ENCODE measurements at places on chromosomes 4 and X. TPM values are rescaled to one million over a fixed set of nuclear protein-coding genes. Genes with fewer than 3 reads are reported as not detected.

RPL34 gene
- total RNA-seq = 1,800 TPM

TRIML2 gene
- total RNA-seq = not detected

METAP1 gene
- 60.5 TPM for total RNA-seq

GABRG1 gene
- total RNA-seq = not detected

GPR119 gene
- total RNA-seq = not detected

MAGEA6 gene
- total RNA-seq = not detected

ENPP6 gene
- 0.11 TPM for total RNA-seq

TKTL2 gene
- total RNA-seq = not detected

ODAM gene
- total RNA-seq = not detected

BRS3 gene
- total RNA-seq = not detected

PRICKLE3 gene
- 11.7 TPM for total RNA-seq

AMER1 gene
- total RNA-seq = 3.8 TPM

CXorf49 gene
- not detected for total RNA-seq

NDNF gene
- total RNA-seq = not detected

SERPINA7 gene
- not detected for total RNA-seq

DNA sequence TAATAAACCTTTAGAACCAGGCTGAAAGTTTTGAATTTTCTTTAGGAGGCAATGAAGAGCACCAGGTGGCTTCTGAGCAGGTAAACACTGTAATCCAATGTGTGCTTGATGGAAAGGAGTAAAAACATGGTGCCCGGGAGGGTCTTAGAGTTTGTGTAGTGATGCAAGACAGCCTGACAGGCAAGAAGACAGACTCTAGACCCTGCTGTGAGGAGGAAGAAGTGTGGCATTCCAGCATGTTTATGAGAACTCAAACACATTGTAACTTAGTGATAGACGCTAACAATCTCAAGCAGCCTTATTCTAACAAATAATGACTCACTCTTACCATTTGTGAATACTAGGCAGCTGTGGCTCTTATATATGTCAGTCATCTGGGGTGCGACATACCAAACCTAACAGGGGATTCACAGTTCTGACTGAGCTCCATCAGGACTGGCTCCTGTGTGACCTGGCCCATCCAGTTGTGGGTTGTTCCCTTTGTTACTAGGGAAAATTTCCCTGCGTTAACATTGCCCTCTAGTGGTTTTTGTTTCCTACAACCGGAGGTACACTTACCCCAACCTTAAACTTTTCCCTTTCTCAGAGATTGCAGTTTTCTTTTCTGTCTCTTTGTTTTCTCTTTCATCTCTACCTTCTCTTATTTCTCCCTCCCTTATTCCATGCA is 53.8 kb downstream of the VSIG4 start:
- DNase-seq = peak; percentile 53

DNA sequence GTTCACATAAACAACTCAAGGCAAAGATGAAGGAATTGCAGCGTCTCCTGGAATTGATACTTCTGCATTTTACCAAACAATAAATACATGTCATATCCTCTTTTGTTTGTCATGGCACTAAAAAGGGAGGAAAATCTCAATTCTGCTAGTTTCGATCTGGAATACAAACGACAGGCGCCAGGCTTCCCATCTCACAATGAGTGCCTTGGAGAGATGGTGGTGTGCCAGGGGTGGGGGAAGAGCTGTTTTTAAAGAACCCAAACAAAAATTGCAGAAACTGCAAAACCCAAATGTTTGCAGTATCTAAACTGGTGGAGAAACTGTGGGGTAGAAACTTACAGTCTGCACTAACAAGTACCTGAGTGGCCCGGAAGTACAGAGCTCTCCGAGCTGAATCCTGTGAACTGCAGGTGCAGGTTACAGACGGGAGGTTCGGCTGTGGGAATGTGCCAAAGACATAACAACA is 53.0 kb upstream of the KLF3 start:
- no peak for DNase-seq

DNA sequence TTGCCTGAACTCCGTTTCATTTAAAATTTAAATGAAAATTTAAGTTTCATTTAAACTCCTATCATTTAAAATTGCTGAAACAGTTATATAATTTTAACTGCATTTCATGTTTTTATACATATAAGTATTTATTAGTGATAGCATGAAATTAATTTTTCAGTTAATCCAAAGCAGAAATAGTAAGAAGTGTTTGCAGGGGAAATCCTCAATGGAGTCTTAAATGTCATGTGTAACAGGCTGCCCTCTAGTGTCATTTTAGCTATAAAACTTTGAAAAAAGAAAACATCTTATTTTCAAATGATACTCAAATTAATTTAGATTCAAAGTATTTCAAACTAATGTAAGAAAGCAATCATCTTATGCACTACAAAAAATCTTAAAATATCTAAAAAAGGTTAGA is 27.2 kb downstream of the TAPT1 start:
- DNase-seq = no peak

- no peak for DNase-seq
These were observed 6.5 kb downstream of the FATE1 start for GRCh38 chrX:151722241-151722846.

DNA sequence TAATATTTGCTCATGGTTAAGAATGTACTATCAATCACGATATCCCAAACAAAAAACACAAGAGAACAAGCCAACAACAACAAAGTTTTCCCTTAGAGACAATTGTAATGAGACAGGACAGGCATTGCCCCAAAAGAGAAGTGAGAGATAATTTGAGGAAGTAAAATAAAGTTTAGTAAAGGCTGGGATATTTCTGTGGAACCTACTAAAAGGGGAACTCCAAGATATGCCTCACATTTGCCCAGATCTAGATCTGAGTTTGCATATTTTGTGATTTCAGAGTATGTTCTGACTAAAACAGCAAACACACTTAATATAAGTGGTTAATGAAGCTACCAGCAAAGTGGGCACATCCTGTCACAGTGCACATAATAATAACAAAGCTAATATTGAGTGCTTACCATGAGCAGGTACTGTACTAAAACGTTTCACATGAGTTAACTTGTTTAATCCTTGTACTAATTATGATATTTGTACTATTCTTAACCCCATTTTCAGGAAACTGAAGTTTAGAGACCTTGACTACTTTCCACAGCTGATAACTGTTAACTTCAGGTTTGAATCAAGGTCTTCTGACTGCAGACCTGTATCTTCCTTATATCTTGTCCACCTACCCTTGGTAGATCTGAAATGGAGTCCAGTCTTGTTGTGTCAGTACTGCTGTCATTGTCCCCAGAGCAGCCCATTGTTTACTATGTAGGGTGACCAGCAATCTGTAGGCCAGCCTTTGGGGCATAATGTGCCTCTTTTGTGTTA is 26.0 kb upstream of the BMP2K start:
- no peak for DNase-seq

DNA sequence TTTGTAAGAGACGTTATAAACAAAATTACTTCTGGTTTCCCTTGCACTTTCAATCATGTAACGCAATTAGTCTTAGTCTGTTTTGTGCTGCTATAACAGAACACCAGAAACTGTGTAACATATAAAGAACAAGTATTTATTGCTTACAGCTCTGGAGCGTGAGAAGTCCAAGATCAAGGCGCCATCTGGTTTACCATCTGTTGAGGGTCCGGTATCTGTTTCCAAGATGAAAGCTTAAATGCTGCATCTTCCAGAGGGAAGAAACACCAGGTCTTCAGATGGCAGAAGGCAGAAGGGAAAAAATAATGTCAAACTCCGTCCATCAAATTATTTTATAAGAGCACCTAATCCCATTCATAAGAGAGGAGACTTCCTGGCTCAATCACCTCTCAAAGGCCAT is 474.1 kb downstream of the PDGFC start:
- DNase-seq = no peak

DNA sequence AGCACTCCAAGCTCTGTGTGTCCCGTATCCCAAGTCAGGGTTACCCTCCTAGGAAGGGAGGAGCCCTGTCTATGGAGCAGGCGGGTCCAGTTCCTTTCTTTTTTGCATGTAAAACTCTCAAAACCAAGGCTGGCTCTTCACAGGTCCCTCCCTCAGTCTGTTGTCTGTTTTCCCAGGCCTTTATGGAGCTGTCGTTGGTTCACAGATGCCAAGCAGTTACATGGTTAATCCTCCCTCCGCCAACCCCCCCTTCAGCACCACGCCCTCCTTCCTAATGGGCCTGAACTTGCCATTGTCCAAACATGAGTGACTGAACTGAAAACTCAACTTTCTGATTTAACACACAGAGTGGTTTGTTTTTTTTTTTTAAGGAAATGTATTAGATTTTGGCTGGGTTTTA is 148.3 kb downstream of the STOX2 start:
- DNase-seq = no peak

DNA sequence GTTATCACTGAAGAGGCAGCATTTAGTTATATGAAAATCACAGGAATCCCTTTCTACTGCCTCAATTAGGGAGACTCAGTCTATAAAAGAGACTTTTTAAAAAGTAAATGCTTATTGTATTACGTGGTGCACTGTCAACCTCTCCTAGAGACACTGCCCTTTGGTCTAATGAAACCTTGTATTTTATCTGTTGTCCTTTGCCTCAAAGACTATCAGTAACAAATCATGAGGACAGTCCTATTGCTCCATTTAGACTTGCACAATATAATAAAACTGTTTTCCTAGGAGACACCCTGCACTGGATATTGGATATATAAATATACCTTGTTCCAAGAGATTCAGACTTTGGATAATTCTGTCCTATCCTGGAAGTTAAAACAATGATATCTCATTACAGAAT is 34.2 kb downstream of the VCX3A start:
- no peak for DNase-seq

GRCh38 chrX:3768881-3769280 is 55.4 kb upstream of the PRKX start:
- DNase-seq = no peak

DNA sequence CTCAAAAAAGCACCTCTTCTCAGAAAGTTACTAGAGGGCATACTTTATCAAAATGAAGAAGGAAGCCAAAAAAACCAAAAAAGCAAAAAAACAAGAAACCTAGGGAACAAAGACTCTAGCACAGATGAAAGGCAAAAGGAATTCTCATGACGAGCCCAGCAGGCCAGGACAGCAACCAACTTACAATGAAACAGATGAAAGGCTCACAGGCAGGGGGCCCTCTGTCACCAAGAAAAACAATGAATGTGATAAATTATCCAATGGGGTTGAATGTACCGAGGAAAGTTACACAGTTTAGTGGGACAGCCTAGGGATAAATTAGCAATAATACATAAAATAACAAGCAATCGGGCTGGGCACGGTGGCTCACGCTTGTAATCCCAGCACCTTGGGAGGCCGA is 79.0 kb downstream of the GPR82 start:
- DNase-seq = no peak

- no peak for DNase-seq
These were observed 503.2 kb downstream of the PACRGL start for GRCh38 chr4:21203416-21203815.

DNA sequence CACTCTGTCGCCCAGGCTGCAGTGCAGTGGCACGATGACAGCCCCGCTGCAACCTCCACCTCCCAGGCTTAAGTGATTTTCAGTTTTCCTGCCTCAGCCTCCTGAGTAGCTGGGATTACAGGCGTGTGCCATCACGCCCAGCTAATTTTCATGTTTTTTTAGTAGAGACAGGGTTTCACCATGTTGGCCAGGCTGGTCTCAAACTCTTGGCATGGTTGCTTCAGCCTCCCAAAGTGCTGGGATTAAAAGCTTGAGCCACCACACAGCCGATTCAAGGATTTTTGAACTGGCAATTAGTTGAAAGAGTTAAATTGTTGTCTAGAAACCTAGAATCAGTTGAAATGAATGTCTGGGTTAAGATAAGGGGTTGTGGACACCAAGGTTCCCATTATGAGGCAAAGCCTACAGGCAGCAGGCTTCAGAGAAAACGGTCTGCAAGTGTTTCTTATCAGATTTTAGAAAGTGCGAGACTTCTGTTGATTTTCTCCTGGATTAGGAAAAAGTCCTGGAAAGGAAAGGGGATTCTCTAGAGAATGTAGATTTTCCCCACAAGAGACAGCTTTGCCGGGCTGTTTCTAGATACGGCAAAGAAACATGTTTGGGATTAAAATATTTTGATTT is 8.3 kb upstream of the CCNI start:
- DNase-seq = no peak

GRCh38 chr4:149095811-149096210 is 653.6 kb upstream of the NR3C2 start:
- DNase-seq = no peak

GRCh38 chrX:71118032-71118984 is at the start of gene MED12:
TSS of gene MED12 (plus strand) at chrX:71118596. CDS start at chrX:71118755, 159 bp downstream.
- peak; percentile 74 for DNase-seq

DNA sequence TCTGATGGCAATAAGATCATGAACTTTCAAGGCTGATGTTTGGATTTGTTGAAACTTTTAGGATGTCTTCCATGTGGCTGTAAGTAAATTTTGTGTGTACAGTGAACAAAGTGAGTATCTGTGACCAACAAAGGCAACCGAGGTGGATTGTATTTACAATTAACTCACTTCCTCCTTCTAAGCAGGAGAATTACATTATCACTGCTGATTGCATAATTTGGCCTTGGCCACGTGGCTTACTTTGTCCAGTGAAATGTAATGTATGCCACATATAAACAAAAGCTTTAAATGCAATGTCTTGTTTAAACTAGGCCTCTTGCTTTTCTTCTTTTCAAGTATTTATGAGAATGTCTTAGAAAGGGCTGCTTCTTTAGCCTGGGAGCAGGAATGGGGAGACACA is 66.3 kb upstream of the MAD2L1 start:
- DNase-seq = no peak

GRCh38 chr4:151786158-151786495 is 25.3 kb upstream of the GATB start:
- no peak for DNase-seq

- no peak for DNase-seq
These were observed 414.8 kb downstream of the OPHN1 start for GRCh38 chrX:68018248-68019203.

GRCh38 chrX:113802837-113803236 is 781.0 kb upstream of the HTR2C start:
- no peak for DNase-seq

- DNase-seq = no peak
These were observed 3.6 kb downstream of the RPL36A start for GRCh38 chrX:101394372-101394771.

- DNase-seq = no peak
These were observed 186.1 kb upstream of the CASK start for GRCh38 chrX:42109428-42109827.

- no peak for DNase-seq
These were observed 22.7 kb downstream of the TENM3 start for GRCh38 chr4:182265881-182266280.

DNA sequence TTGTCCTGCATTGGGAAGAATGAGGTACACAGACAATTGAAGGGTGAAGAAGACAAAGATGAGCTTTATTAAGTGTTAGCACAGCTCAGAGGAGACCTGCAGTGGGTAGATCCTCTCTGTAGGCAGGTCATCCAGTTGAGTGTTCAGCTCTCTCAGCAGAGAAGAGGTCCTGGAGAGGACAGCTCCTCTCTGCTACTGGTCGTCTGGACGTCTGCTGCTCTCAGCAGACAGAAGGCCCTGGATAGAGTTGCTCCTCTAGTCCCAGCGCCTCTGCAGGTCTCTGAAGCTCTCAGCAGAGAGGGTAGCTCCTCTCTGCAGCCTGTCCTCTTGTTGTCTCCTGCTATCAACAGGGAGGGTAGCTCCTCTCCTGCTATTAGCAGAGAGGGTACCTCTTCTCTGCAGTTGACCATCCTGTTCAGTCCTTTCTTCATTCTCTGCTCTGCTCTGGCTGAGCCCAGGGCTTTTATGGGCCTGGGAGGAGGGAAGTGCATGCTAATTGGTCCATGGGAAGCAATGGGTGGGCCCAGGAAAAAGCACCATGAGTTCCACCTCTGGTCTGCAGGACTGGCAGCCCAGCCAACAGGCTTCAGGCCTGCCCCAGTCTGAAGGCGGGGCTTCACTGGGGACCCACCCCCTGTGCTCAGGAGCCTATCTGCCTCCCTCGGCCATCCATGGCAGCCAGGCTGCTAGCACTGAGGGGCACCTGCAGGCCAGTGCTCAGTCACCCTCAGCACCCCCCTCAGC is 54.1 kb upstream of the IBSP start:
- no peak for DNase-seq

Data from activated T-cell treated with anti-CD3 and anti-CD28 coated beads, Interleukin-2, amount 50 U/mL, for 4 hours (primary cell).